ENCODE measurements at places on chromosomes 5 and 9. TPM values are rescaled to one million over a fixed set of nuclear protein-coding genes. Genes with fewer than 3 reads are reported as not detected.
A peak's percentile ranks its signal among the peaks of the same experiment; 100 is the strongest.

DNA sequence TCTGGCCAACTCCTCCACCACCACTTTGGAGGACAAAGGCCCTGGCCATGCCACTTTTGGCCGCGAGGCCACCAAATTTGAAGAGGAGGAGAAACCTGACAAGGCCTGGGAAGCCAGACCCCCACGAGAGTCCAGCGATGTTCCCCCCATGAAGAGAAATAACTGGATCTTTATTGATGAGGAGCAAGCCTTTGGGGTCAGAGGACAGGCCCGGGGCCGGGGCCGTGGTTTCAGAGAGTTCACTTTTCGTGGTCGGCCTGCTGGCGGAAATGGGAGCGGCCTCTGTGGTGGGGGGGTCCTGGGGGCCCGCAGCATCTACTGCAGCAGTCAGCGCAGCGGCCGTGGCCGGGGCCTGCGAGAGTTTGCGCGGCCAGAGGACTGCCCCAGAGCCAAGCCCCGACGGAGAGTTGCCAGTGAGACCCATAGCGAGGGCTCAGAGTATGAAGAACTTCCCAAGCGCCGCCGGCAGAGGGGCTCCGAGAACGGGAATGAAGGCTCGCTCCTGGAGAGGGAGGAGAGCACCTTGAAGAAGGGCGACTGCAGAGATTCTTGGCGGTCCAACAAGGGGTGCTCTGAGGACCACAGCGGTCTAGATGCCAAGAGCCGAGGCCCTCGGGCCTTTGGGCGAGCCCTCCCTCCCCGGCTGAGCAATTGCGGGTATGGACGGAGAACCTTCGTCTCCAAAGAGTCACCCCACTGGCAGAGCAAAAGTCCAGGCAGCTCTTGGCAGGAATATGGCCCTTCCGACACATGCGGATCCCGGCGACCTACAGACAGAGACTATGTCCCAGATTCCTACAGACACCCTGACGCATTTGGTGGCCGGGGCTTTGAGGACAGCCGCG is 27.4 kb upstream of the POMT1 start:
- peaks cover 63% of the 10 kb centered on the region for H3K36me3 ChIP-seq
- no peak overlapping the region for H3K27ac ChIP-seq
- no peak for DNase-seq
- no peak overlapping the region for H3K4me3 ChIP-seq
- H3K27me3 ChIP-seq: no peaks in the 10 kb centered on the region

- H3K27ac ChIP-seq: peak overlapping the region; percentile 97
- peaks cover 49% of the 10 kb centered on the region for H3K4me1 ChIP-seq
- no peaks in the 10 kb centered on the region for H3K36me3 ChIP-seq
- H3K27me3 ChIP-seq: no peaks in the 10 kb centered on the region
- no peak overlapping the region for H3K4me3 ChIP-seq
These were observed 27.9 kb upstream of the TGFBI start for GRCh38 chr5:136000932-136001331.

DNA sequence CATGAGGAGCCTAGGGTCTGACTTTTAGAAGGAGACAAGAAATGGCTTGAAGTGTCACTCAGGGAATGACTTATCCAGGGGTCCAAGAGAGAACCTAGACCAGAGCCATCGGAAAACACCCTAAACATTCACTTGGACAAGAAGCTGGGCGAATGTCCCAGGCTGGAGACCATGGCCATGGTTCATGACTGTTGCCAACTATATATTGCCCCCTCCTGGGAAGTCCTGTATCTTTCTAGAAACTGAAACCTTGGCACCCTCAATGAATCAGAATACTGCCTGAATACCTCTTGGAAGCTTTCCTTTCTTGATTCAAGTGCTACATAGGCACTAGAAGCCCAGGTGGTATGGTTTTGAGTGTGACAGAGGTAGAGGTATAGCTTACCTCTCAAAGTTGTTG is 29.9 kb downstream of the TRMO start:
- DNase-seq: no peak
- no peaks in the 10 kb centered on the region for H3K27me3 ChIP-seq
- no peaks in the 10 kb centered on the region for H3K36me3 ChIP-seq

GRCh38 chr9:20630241-20630943 is 8.1 kb upstream of the MLLT3 start:
- H3K36me3 ChIP-seq: no peaks in the 10 kb centered on the region
- H3K27ac ChIP-seq: no peak overlapping the region
- no peak overlapping the region for H3K4me3 ChIP-seq
- no peaks in the 10 kb centered on the region for H3K4me1 ChIP-seq

GRCh38 chr5:133485468-133485867 is 126.9 kb downstream of the FSTL4 start:
- H3K27me3 ChIP-seq: peaks cover 11% of the 10 kb centered on the region
- DNase-seq: no peak
- no peak overlapping the region for H3K4me3 ChIP-seq
- no peaks in the 10 kb centered on the region for H3K4me1 ChIP-seq
- H3K27ac ChIP-seq: no peak overlapping the region

DNA sequence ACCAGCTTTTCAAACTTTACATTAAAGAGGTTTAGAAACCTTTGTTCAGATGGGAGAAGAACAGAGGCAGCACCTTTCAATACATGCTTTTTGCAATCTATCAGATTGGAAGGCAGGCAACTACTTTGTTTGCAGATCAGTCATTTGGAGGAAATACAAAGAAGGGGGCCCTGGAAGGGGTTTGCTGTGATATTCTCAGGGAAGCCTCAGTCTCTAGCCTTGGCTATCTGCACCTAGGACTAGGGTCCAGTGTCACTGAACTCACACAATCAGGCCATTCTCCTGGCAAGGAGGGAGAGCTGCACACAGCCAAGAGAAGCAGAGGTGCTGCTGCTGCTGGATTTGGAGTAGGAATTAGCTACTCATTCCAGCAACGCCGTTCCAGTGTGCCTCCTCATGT is 79.5 kb downstream of the CRB2 start:
- no peak overlapping the region for H3K27ac ChIP-seq
- H3K36me3 ChIP-seq: no peaks in the 10 kb centered on the region
- H3K4me1 ChIP-seq: peaks cover 10% of the 10 kb centered on the region
- DNase-seq: no peak

DNA sequence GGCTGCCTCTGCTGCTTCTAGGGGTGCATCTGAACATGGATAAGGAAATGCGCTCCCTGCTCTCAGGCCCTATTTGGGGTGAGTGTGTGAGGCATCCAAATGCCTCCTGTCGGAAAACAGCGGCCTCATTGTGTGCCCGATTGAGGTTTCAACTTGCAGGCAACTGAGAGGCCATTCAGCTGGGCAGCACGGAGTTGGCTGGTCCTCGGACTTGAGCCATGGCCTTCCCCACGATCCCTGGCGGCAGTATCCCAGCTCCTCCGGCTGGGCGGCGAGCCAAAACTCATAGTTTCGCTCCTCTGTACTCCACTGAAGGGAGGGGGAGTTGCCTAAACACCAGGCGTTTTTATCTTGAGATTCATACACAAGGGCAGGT is 597.3 kb upstream of the SGCD start:
- H3K4me3 ChIP-seq: peak overlapping the region; percentile 50
- no peak overlapping the region for H3K27ac ChIP-seq
- H3K27me3 ChIP-seq: peaks cover 30% of the 10 kb centered on the region
- H3K36me3 ChIP-seq: no peaks in the 10 kb centered on the region
- H3K4me1 ChIP-seq: no peaks in the 10 kb centered on the region

- H3K27me3 ChIP-seq: no peaks in the 10 kb centered on the region
- peaks cover 16% of the 10 kb centered on the region for H3K4me1 ChIP-seq
- H3K27ac ChIP-seq: peak overlapping the region; percentile 95
- no peaks in the 10 kb centered on the region for H3K36me3 ChIP-seq
These were observed 72.7 kb upstream of the NREP start for GRCh38 chr5:111829701-111830100.

DNA sequence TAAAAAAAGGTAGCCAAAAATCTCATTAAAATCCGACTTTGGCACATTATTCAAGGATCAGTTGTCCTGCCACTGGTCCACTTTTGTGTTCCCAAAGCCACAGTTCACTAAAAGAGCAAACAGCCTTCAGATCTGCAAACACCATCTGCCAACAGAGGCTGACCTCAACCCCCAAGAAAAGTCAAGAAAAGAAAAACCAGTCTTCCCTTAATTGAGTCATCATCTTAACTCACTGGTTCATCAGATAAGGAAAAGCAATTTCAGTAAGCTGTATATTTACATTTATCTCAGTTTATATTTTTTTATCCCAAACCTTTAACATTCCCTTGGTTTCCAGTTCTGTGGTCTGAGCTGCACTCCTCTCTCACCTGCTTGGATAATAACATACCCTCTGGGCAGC is 21.2 kb downstream of the RASEF start:
- H3K36me3 ChIP-seq: no peaks in the 10 kb centered on the region
- H3K27me3 ChIP-seq: peaks cover 20% of the 10 kb centered on the region
- DNase-seq: peak; percentile 57
- H3K4me3 ChIP-seq: no peak overlapping the region
- peaks cover 8% of the 10 kb centered on the region for H3K4me1 ChIP-seq

DNA sequence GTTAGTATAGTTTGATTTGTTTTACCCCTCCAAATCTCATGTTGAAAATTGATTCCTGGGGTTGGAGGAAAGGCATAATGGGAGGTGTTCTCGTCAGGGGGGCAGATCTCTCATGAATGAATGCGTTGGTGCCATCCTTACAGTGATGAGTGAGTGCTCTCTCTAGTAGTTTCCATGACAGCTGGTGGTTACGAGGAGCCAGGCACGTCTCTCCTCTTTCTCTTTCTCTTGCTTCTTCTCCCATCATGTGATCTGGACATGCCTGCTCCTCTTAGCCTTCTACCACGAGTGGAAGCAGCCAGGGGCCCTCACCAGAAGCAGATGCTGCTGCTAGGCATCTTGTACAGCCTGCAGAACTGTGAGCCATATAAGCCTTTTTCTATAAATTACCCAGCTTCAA is 454.1 kb downstream of the EFNA5 start:
- no peaks in the 10 kb centered on the region for H3K36me3 ChIP-seq
- no peak overlapping the region for H3K4me3 ChIP-seq
- peaks cover 7% of the 10 kb centered on the region for H3K4me1 ChIP-seq
- no peaks in the 10 kb centered on the region for H3K27me3 ChIP-seq

GRCh38 chr5:74648835-74649293 is 8.3 kb upstream of the ENC1 start:
- H3K27ac ChIP-seq: no peak overlapping the region
- H3K36me3 ChIP-seq: no peaks in the 10 kb centered on the region
- DNase-seq: peak; percentile 56

- no peak overlapping the region for H3K27ac ChIP-seq
- H3K27me3 ChIP-seq: no peaks in the 10 kb centered on the region
- DNase-seq: no peak
- H3K36me3 ChIP-seq: no peaks in the 10 kb centered on the region
- H3K4me3 ChIP-seq: no peak overlapping the region
- H3K4me1 ChIP-seq: peaks cover 24% of the 10 kb centered on the region
These were observed 13.9 kb downstream of the QSOX2 start for GRCh38 chr9:136231478-136232297.

DNA sequence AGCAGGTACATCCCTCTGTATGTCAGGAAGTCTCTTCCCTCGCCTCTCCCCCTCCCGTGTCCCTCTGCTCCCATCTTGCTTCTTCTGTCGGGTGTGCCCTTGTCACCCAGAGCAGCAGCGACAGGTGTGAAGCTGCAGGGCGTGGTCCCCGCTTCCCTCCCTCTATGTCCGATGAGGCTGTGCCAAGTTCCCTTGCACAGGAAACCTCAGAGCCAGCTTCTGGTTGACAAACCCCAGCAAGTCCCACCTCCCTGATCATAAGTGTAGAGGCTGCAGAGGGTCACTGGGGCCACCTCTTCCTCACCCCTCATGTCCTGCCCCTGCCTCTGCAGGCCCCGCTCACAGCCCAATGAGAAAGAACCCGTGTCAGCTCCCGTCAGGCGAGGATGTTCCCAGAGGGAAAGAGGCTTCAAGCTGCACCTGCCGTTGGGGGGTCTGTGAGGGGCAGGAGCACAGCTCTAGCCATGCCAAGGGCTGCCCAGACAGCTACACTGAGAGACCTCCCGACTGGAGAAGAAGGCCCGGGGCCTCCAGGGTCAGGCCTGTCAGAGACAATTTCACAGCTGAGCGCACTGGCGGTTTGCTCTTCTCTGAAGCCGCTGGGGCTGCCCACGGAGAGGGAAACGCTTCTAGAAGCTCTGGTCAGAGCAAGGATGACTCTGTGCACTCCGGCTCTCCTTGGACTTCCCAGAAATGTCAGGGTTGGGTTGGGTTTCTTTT is 73.3 kb downstream of the AK8 start:
- H3K36me3 ChIP-seq: no peaks in the 10 kb centered on the region
- peaks cover 29% of the 10 kb centered on the region for H3K27me3 ChIP-seq
- no peaks in the 10 kb centered on the region for H3K4me1 ChIP-seq
- H3K27ac ChIP-seq: no peak overlapping the region

DNA sequence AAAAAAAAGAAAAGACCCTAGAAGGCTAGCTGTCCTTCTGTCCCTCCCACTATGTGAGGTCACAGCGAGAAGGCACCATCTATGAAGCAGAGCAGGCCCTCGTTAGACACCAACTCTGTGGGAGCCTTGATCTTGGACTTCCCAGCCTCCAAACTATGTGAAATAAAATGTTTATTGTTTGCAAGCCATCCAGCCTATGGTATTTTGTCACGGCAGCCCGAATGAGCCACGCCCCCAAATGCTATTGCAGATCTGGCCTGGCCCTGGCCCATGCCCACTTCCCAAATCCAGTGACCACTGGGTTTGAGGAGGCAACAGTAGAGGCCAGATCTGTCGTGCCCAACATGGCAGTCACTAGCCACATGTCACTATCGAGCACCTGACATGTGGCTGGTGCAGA is 10.8 kb downstream of the STK10 start:
- peaks cover 46% of the 10 kb centered on the region for H3K4me1 ChIP-seq
- no peaks in the 10 kb centered on the region for H3K27me3 ChIP-seq

DNA sequence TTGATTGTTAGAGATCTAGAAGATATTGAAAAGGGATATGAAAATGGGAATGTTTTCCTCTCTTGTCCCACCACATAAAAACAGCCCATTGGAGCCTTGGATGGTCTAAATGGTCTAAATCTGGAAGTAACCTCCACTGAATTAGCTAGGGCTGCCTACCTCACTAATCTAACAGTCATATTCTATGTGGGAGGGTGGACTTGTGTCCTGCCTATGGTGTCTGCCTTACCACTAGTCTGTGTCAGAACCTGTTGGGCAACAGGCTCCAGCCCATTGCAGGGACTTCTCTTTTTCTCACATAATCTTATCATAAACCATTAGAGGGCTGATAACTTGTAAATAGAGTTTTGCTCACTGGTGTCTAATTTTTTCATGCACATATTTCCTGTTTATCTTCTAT is 548.8 kb upstream of the CDH18 start:
- H3K36me3 ChIP-seq: no peaks in the 10 kb centered on the region
- no peak for DNase-seq
- no peaks in the 10 kb centered on the region for H3K4me1 ChIP-seq
- H3K27me3 ChIP-seq: no peaks in the 10 kb centered on the region

GRCh38 chr5:94855543-94855942 is 237.1 kb downstream of the SLF1 start:
- no peaks in the 10 kb centered on the region for H3K27me3 ChIP-seq
- H3K27ac ChIP-seq: no peak overlapping the region
- H3K36me3 ChIP-seq: no peaks in the 10 kb centered on the region
- no peak for DNase-seq
- H3K4me1 ChIP-seq: no peaks in the 10 kb centered on the region

GRCh38 chr9:35529161-35529823 is 39.4 kb downstream of the RUSC2 start:
- H3K4me1 ChIP-seq: peaks cover 11% of the 10 kb centered on the region
- DNase-seq: no peak
- H3K36me3 ChIP-seq: peaks cover 4% of the 10 kb centered on the region
- no peak overlapping the region for H3K27ac ChIP-seq
- no peak overlapping the region for H3K4me3 ChIP-seq

- H3K27ac ChIP-seq: no peak overlapping the region
- peak overlapping the region; percentile 66 for H3K4me3 ChIP-seq
- no peaks in the 10 kb centered on the region for H3K36me3 ChIP-seq
- H3K27me3 ChIP-seq: peaks cover 12% of the 10 kb centered on the region
- H3K4me1 ChIP-seq: no peaks in the 10 kb centered on the region
- DNase-seq: peak; percentile 38
These were observed 219.2 kb downstream of the AGTPBP1 start for GRCh38 chr9:85522459-85523092.

TMEM171 gene
- 0.38 TPM for total RNA-seq

GRIA1 gene
- 4.2 TPM for total RNA-seq

PCDHB3 gene
- total RNA-seq: 3.6 TPM

PCDHA2 gene
- total RNA-seq: 2.5 TPM

PCDHB10 gene
- 7.0 TPM for total RNA-seq
